T1000 (cell line): ENCODE measurements at places on chromosomes 13 and 19.

GRCh38 chr13:39455521-39456175 lies 147.3 kb downstream of the LHFPL6 start:
- DNase-seq, result no peak

DNA sequence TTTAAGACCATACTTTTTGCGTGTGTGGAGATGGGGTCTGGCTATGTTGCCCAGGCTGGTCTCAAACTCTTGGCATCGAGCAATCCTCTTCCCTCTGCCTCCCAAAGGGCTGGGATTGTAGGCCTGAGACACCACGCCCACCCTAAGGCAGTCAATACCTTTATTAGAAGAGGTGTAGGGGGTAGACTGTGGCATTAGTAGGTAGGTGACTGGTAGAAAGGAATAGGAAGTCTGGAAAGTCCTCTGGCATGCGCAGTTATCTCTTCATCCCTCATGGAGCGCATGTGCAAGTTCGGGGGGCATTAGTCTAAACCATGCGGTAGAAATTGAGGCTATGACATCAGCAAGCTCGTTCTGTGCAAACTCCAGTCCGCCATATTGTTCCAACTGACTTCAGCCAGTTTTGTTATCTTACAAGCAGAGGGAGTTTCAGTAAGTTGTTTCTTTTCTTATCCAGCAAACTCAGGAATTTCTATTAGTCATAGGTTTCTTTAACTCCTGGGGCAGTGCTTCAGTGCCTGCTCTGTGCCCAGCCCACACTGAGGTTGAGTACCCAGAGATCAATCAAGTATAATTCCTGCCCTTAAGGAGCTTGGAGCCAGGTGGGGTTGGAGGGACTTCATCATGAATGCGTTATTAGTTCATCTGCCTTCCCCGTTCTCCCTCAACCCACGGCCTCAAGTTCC lies 7.3 kb upstream of the RANBP3 start:
- no peak for DNase-seq

DNA sequence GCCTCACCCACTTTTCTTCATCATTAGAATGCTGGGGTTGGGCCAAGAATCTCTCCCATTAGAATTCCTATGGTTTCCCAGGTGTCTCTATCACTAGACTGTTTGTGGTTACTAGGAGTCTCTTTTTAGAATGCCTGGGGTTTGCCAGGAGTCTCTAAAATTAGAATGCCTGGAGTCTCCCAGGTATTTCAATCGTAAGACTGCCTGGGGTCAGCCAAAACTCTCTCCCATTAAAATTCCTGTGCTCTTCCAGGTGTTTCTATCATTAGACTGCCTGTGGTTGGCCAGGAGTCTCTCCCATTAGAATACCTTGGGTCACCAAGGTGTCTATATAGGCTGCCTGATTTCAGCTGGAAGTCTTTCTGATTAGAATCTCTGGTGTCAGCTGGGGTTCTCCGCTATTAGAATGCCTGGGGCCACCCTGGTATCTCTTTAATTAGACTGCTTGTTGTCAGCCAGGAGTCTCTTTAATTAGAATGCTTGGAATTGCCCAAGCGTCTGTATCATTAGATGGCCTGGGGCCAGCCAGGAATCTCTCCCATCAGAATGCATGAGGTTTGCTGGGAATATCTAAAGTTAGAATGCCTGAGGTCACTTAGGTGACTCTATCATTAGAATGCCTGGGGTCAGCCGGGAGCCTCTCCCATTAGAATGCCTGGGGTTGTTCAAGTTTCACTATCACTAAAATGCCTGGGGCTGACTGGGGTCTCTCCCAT lies 1479.2 kb downstream of the UQCRFS1 start:
- peak; percentile 8 for DNase-seq

- no peak for DNase-seq
These were observed 550.7 kb upstream of the SLITRK5 start for GRCh38 chr13:87120476-87120875.

GRCh38 chr19:38191747-38192146 lies 32.3 kb downstream of the DPF1 start:
- no peak for DNase-seq
